Muscle of leg (tissue), 16 donors: ENCODE measurements at places on chromosomes 3 and 15. TPM values are rescaled to one million over a fixed set of nuclear protein-coding genes. Genes with fewer than 3 reads are reported as not detected.

Gene MORC1
- total RNA-seq: not detected

Gene STRA6
- 0.40 TPM for total RNA-seq

Gene FANCD2OS
- not detected for total RNA-seq

Gene CATSPER2
- total RNA-seq: 0.93 TPM

Gene LRRC2
- 4.1 TPM for total RNA-seq

Gene AGTR1
- 23.7 TPM for total RNA-seq

Gene FBXO22
- 17.7 TPM for total RNA-seq

Gene SHISA5
- 55.1 TPM for total RNA-seq

Gene KIF15
- total RNA-seq: 9.6 TPM

Gene SERPINI2
- 0.04 TPM for total RNA-seq

Gene NMB
- 3.0 TPM for total RNA-seq

Gene SLC26A6
- total RNA-seq: 9.8 TPM

Gene SCAANT1
- total RNA-seq: not detected

Gene LRRC3B
- 11.0 TPM for total RNA-seq

Gene SLC9C1
- 1.2 TPM for total RNA-seq

Gene PPARG
- total RNA-seq: 7.5 TPM

Gene MED12L
- 11.7 TPM for total RNA-seq

Gene TRANK1
- 5.0 TPM for total RNA-seq

Gene ISL2
- total RNA-seq: 0.04 TPM

Gene AP3B2
- 0.18 TPM for total RNA-seq

Gene GOLGA8R
- total RNA-seq: 3.1 TPM

Gene EFCAB12
- 0.04 TPM for total RNA-seq

Gene EFHB
- total RNA-seq: 0.89 TPM

Gene GABRR3
- not detected for total RNA-seq

Gene ISG20
- 0.35 TPM for total RNA-seq

Gene TMEM45A
- 19.7 TPM for total RNA-seq

Gene GOLGA8K
- 0.75 TPM for total RNA-seq

Gene ROBO2
- total RNA-seq: 7.2 TPM

Gene AHSG
- 0.75 TPM for total RNA-seq

Gene PRR20G
- total RNA-seq: not detected

Gene CCDC13
- total RNA-seq: 0.35 TPM

Gene ANKRD34C
- total RNA-seq: under 0.01 TPM

Gene SLC2A2
- total RNA-seq: under 0.01 TPM

Gene PP2D1
- total RNA-seq: not detected

Gene CFAP20DC
- 1.5 TPM for total RNA-seq

Gene CDCP1
- 0.04 TPM for total RNA-seq

Gene ALDH1A2
- total RNA-seq: 24.7 TPM

Gene PLA1A
- 0.09 TPM for total RNA-seq

Gene ACOX2
- 21.9 TPM for total RNA-seq

Gene OR5K2
- total RNA-seq: not detected

Gene CHRNA3
- 0.13 TPM for total RNA-seq

Gene ANKUB1
- total RNA-seq: not detected

Gene GOLGA6B
- not detected for total RNA-seq

Gene CLDN1
- total RNA-seq: 2.1 TPM

Gene NR2E3
- 3.4 TPM for total RNA-seq

Gene MYH15
- total RNA-seq: 0.44 TPM

Gene GPR87
- not detected for total RNA-seq

Gene GPR62
- total RNA-seq: 0.13 TPM

Gene MKRN2OS
- not detected for total RNA-seq

Gene SLC51B
- total RNA-seq: 0.71 TPM

Gene B3GALNT1
- 20.4 TPM for total RNA-seq

Gene ATP2B2
- total RNA-seq: 2.6 TPM

Gene LRTM1
- 99.9 TPM for total RNA-seq

Gene MAPK6
- 23.5 TPM for total RNA-seq

Gene CXCR6
- 0.04 TPM for total RNA-seq

Gene LDHAL6B
- total RNA-seq: not detected

Gene CCR1
- 3.1 TPM for total RNA-seq
